ENCODE measurements at places on chromosomes 2 and 18. TPM values are rescaled to one million over a fixed set of nuclear protein-coding genes. Genes with fewer than 3 reads are reported as not detected.

Gene CYB5A
- 66.7 TPM for total RNA-seq

Gene LRP1B
- total RNA-seq: 1.2 TPM

Gene UGT1A5
- not detected for total RNA-seq

Gene NEU4
- 0.38 TPM for total RNA-seq

Gene FOXD4L1
- total RNA-seq: not detected

Gene KCNS3
- total RNA-seq: 3.9 TPM

Gene RNF125
- 5.1 TPM for total RNA-seq

Gene ATG9A
- 69.0 TPM for total RNA-seq

Gene TMEM247
- not detected for total RNA-seq

Measured in left cardiac atrium (tissue), 4 donors.